KG1 (cell line): ENCODE measurements at places on chromosomes 2 and 18.

- no peak for DNase-seq
Observed at GRCh38 chr2:30316408-30316807, 85.1 kb downstream of the LBH start.

- no peak for DNase-seq
Observed at GRCh38 chr2:10395893-10396292, 52.2 kb downstream of the ODC1 start.

DNA sequence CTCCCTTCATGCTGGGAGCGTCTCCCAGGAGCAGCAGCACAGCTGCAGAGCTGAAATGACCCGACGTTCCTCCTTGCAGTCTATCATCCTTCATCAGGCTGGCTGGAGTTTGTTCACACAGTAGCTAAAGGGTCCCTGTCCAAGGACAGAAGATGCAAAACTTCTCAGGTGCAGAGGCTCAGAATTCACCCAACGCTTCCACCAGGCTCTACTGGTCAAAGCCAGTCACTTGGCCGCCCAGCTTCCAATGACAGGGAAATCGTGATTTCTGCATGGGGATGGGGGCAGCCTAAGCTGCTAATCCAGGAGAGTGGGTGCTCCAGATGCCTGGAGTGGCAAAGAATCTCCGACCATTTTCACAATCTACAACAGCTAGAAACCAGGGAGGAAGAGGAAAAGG lies 97.0 kb upstream of the SALL3 start:
- DNase-seq, result no peak

DNA sequence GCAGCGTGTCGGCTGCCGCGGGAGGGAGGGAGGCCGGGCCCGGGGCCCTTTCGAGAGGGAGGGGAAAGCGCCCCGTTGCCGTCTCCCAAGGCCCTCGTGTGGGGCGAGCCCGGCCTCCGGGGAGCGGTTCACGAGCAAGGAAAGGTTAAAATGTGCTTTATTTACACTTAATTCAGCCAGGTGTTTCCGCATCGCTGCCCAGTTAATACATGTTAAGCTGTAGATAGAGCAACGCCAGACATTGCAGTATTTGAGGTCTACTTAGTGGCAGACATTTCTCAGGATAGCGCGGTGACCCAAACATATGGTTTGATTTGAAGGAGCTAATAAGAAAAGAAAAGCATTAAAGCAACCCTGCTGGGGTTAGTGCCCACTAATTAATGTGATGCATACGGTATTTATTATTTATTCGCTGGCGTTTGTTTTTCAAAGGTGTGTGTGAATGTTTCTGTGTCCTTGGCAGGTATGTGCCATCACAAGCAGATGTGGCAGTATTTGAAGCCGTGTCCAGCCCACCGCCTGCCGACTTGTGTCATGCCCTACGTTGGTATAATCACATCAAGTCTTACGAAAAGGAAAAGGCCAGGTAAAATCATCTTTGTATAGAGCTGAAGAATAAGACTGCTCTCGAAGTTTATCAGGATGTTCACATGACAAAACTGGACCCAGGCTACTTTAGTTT lies 571 bp downstream of the EEF1B2 start:
- no peak for DNase-seq

DNA sequence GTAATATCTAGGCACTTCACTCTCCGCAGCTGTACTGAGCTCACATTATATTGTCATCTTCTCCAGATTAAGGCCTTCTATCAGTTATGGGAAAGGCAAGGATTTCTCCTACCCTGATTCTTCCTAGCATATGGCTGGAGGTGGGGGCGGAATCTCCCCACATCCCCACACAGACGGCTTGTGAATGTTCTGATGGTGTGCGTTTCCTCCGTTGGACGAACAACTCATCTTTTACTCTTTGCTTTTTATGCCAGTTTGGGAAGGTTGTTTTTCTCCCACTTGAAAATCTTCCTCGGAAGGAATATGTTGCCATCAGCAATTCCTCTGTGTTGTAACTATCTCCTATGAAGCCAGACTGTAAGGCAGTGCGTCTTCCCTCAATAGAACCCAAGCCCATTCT lies 24.3 kb downstream of the KLHL29 start:
- no peak for DNase-seq

- DNase-seq, result no peak
Observed at GRCh38 chr18:35050028-35050546, 8.9 kb downstream of the MAPRE2 start.

- no peak for DNase-seq
Observed at GRCh38 chr2:239235311-239235710, 165.5 kb downstream of the HDAC4 start.

GRCh38 chr18:22276334-22276713 lies 106.9 kb downstream of the GATA6 start:
- DNase-seq, result no peak

DNA sequence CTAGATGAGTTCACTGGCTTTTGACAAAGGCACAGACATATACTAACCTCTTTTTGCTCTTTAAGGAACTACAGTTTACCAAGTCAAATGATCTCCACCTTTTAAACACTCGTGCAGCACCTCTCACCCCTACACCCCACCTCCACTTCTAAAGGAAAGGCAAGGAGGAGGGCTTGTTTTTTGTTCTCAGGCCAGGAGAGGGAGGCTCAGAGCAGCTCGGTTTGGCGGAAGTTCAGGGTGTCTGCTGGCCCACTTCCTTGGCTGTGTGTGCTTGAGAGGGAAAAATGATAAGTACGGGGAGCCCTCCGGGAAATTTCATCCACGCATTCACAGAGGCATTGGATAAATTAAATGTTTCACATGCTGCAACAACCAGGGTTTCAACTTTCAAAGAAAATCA lies 667.9 kb downstream of the BCL11A start:
- DNase-seq, result no peak

GRCh38 chr2:226730481-226730880 lies 69.1 kb downstream of the IRS1 start:
- no peak for DNase-seq

GRCh38 chr18:75088021-75088506 lies 120.9 kb downstream of the PTGR3 start:
- no peak for DNase-seq

DNA sequence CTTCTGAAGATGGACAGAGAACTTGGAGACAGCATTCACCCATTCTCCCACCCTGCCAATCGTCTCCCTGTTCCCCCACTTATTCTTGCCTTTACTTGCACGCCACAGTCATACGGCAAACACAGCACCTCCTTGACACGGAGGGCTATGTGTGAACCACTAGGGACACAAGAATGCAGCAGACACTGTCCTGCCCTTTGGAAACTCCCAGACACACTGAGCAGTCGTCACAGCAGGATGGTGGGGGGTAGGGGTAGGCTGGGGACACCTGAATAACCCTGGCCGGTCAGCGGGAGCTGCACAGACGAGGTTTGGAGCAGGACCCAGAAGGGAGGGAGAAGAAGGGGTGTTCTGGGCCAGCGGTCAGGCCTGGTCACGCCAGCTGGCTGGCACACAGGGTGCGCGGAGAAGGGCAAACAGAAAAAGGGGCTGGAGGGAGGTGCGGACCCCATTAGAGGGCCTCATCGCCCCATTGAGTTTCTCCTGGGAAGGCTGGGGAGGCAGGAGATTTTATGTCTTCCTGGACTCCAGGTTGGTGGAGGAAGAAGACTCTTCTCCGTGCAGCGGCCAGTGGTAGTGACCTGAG lies 40.0 kb upstream of the FOSL2 start:
- DNase-seq, result no peak

DNA sequence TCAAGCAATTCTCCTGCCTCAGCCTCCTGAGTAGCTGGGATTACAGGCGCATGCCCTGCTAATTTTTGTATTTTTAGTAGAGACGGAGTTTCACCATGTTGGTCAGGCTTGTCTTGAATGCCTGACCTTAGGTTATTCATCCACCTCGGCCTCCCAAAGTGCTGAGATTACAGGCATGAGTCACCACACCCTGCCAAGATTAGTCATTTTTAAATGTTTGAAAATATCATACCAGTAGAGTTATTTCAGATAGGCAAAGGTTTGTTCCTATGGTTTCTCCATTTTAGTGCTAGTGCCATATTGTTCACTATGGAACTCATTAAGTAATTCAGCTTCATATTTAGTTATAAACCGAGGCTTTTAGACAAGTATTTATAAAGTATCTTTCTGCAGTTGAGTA lies 52.3 kb downstream of the HIBCH start:
- DNase-seq, result no peak

GRCh38 chr2:233197022-233197421 lies 54.5 kb upstream of the ATG16L1 start:
- DNase-seq, result no peak

DNA sequence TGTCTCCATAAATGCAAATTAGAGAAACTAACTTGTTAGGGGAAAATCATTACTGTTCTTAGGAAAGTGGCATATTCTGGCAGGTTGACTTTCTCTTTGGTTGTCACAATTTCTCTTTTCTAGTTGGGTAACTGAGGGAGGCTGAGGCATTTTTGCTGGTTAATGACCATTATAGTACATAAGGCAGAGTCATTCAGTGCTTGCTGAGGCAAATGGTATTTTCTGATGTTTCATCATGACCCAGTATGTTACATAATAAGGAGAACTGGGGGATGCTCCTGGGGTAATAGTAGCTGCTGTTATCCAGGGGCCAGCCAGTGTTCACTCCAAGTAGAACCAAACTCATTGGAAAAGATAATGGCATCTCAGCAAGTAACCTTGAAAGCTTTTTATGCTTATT lies 62.3 kb downstream of the ITGA6 start:
- no peak for DNase-seq

GRCh38 chr2:71494091-71494490 lies 40.7 kb downstream of the DYSF start:
- DNase-seq, result no peak

DNA sequence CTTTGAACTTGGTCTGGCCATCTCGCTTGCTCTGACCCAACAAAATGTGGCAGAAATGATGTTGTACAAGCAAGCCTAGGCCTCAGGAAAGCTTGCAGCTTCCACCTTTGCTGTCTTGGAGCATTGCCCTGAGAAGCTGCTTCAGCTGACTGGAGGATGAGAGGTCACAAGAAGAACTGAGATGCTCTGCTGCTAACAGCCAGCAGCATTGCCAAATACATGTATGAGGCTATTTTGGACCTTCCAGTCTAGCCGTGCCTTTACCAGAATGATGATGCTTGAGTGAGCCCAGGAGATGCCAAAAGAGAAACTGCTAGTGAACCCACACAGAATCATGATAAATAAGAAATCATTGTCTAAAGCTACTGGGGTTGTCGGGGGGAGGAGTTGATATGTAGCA lies 13.2 kb upstream of the ITGAV start:
- DNase-seq, result no peak

GRCh38 chr18:515838-516237 lies 15.3 kb upstream of the COLEC12 start:
- DNase-seq, result no peak

GRCh38 chr2:15059870-15060512 lies 427.5 kb downstream of the LRATD1 start:
- no peak for DNase-seq

GRCh38 chr2:134178138-134178877 lies 75.6 kb upstream of the MGAT5 start:
- no peak for DNase-seq

- DNase-seq, result no peak
Observed at GRCh38 chr2:86234563-86235131, 35.4 kb downstream of the MRPL35 start.

- no peak for DNase-seq
Observed at GRCh38 chr2:207334624-207335371, 169.1 kb upstream of the KLF7 start.

DNA sequence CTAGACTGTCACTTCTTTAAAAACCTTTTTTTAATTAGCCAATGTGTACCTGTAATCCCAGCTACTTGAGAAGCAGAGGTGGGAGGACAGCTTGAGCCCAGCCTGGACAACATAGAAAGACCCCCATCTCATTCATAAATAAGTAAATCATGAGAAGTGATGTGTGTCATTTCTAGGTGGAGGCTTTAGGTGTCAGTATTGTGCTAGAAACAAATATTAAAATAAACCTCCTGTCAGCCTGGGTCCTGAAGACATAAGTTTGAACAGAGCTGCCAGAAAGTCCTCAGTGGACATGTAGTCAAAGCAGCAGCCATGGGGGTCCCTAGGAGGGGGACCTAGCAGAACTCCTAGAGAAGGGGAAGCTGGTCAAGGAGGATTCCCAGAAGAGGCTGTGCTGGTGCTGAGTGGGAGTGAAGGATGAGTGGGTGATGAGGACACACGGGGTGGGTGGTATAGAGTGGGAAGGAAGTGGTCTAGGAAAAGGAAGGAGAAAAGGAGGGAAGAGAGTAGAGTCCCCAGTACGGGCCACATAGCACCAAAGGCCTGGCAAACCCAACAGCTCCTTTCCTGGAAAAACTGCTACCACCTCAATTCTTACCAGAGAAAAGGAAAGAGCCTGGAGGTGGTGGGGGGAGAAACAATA lies 316.6 kb upstream of the NCKAP5 start:
- no peak for DNase-seq

GRCh38 chr2:61952288-61952687 lies 46.8 kb downstream of the COMMD1 start:
- DNase-seq, result no peak

- no peak for DNase-seq
Observed at GRCh38 chr2:204272089-204272488, 273.2 kb upstream of the PARD3B start.

DNA sequence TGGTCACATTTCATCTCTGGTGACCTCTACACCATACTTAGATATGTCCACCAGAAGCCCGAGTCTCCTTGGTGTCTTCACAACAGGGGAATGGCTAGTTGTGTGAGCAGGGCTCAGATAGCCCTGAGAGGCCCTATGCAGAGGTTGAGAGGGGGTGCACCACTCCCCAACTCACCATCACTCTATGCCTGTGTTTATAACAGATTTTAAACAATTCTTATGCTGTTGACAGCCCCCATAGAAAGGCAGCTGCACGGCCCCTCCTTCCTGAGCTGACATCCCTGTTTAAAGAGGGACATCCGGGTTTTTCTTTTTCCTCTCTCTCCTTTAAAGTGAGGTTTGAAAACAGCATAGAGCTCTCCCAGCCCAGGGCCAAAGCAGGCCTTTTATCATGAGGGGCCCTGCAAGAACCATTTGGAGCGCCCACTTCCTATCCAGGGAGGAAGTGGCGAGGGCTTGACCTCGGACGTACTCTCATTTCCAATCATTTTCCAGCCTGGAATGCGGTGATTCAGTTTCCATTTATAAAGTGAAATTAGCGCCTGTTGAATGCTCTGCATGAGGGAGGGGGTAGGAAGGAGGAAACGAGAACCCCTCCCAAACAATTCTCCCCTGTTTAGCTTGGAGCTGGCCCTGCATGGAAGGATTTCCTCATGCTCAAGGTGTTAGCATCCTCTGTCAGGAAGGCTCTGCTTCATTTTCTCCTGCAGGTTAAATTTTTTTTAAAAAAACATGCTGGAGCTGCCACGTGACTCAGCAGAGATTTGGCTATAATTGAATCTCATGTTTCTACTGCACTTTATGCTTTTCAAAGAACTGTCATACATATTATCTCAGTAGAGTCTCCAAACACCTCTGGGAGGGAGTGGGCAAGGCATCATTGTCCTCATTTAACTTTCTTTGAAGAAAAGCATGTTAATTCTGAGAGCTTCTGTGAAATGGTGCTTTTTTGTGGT lies 117.5 kb downstream of the DDX1 start:
- no peak for DNase-seq

DNA sequence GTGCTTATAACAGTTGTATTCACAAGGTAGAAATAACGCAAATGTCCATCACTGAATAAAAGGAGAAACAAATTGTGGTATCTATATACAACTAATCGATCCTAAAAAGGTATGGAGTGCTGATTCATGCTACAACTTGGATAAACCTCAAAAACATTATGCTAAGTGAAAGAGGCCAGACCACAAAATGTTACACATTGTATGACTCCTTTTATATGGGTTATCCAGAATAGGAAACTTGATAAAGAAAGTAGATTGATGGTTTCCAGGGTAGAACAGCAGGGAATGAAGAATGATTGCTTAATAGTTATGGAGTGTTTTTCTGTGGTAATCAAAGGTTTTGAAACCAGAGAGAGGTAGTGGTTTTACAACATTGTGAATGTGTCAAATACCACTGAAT lies 432.2 kb upstream of the TRIB2 start:
- no peak for DNase-seq
